ENCODE measurements at places on chromosomes 3 and 15.

- DNase-seq, result no peak
Measured at GRCh38 chr3:160078533-160078932, 89.9 kb downstream of the IL12A start.

DNA sequence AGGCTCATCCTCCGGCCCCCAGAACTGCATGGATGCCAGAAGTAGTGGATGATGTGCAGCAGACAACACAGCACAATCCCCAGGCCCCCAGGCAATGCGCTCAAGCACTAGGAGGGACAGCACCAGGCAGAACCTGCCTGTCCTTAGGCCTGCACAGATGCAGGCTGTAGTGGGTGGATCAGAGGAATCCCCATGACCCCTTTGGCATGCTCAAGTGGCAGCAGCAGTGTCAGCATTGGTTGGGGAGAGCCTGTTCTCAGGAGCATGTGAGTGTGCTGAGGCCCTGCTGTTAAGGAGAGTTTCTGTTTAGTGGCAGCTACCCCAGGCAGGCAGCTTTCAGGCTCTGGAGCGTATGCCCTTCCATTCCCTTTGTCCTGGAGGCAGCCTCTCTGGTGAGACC is 25.1 kb upstream of the CD200R1L start:
- DNase-seq, result no peak

DNA sequence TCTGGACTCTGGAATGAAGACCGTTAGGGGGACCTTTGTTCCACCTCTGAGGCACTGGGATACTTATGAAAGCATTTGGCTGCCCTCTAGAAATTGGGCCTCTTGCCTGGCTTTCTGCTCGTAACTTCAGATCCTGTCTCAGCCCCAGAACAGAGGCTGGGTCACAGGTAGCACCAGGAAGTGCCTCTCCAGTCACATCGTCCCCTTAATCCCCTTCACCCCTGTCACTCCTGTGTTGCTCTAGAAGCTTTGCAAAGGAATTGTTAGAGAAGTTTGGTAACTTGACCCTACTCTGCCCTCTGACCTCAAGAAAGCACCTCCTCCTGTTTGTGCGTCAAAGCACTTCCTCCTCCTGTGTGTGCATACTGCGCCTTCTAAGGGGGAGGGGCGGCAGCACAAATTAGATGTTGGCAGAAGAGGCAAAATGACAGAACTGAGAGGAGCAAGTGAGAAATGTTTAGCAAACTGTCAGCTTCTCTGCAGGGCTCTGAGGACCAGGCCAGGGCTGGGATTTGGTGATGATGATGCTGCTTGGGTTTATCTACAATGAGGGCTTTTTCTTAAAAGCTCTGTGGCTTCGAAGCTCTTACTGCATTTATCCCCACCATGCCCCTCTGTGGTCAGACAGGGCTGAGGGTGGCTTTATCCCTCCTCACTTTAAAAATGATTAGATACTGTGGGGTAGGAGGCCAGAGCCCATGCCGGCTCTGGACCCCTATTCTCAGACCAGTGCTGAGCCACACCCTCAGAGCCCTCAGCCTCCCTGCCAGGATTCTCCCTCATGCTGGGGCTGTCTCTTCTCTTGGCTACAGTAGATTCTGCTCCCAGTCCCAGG is 76.2 kb downstream of the LARS2 start:
- no peak for DNase-seq

DNA sequence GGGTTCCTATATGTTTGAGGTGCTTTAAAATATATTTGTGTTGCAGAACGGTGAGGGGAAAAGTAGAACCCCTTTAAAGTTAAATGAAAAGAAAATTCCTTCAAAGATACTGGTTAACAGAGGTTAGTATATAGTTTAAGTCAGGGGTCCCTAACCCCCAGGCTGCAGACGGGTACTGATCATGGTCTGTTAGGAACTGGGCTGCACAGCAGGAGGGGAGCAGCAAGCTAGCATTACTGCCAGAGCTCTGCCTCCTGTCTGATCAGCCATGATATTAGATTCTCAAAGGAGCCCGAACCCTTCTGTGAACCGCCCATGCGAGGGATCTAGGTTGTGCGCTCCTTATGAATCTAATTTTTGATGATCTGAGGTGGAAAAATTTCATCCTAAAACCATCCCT is 37.5 kb upstream of the RFX7 start:
- no peak for DNase-seq

DNA sequence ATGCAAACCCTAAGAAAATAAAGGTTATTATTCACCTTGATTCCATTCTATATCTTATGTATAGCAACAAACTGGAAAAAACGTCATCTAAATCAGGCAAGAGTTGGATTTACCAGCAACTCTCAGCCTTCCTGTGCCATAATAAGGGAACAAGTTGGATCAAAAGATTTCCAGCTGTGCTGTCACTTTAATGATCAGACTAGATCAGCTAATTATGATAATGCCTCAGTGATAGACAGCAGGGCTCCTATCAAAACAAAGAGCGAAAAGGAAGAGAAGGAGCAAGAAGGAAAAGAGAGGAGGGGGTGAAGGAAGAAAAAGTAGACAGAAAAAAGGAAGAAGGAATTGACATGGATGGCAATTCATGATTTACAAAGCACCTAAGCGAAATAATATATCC is 36.7 kb upstream of the BCL6 start:
- DNase-seq, result no peak

- DNase-seq, result no peak
Measured at GRCh38 chr3:147189016-147189415, 217.3 kb downstream of the ZIC4 start.

DNA sequence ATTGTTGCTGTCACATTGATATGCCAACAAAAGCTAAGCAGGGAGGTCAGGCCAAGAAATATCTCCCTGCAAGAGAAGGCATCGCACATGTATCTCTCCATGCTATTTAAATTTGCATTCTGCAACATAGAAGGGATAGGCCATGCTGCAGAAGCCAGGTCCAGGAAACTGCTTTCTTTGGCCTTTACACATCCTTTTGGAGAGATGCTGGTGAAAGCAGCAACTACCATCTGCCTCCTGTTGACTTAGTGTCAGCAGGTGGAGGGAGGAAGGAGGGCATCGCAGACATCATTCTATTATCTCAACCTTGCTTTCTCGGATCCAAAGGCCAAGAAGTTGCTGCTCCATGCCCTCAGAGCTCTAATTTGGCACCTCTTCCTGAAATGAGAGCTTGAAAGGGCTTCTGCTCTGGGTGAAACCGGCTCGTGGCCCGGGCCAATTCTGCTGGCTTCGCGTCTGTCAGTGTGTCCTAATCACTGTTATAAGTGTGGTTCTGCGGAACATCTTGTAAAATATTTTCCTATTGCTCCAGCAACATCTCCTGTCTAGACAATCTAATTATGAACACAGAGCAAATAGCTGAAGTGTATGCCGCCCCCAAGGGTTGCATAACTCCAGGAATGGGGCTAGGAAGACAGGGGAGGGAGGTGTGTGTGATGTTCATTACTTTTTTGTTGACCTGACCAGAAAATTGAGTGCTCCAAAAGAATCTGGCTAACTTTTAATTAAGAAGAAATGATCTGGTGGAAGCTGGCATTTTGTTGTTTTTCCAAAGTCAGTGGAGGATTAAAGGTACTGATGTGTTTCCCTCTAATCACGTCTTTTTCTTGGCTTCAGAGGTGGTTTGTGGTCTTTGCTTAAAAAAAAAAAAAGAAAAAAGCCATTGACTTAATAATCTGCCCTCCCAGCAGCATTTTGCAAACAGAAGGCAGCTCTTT is 89.1 kb downstream of the TPRG1 start:
- DNase-seq, result no peak

- DNase-seq, result no peak
Measured at GRCh38 chr3:143601723-143602484, 246.4 kb downstream of the SLC9A9 start.

GRCh38 chr3:49928481-49929017 is 1.1 kb downstream of the MON1A start:
- DNase-seq, result no peak

- peak; percentile 67 for DNase-seq
Measured at GRCh38 chr3:33787328-33788009, 11.0 kb upstream of the PDCD6IP start.

DNA sequence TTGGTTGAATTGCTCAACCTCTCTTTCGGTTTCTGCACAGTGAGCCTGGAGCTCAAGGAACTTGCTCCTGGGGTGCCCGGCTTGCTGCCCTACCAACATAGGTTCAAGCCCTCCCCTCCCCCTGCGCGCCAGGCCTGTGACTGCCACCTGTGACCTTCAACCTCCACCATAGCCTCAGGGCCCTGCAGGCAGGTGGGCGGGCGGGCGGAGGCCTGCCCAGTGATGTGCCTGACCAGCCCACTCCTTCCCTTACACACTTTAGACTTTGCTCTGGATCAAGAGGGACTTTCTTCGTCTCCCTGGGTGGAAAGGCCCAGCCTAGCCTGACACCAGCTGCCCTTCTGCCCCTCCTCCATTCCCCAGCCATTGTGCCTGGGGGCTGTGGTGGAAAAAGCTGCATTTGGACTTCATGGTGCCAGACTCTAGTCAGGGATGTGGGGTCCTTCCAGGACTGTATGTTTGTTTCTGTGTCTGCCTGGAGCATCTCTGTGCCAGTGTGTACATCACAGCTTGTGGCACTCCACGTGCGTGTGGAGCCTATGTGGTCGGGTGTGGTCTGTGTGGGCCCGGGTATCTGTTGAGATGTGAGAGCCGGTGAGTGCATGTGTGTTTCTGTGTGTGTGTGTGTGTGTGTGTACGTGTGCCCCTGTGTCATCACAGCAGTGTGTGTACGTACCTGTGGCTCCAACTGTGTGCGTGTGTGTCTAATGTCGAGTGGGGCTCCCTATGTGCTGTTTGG is 9.5 kb downstream of the PRKCD start:
- DNase-seq, result peak; percentile 43

- DNase-seq, result no peak
Measured at GRCh38 chr15:63881431-63881830, 47.7 kb upstream of the HERC1 start.

GRCh38 chr15:48282216-48282615 is 49.0 kb upstream of the DUT start:
- DNase-seq, result no peak

GRCh38 chr15:80059786-80060355 is 395 bp downstream of the ZFAND6 start:
- peak; percentile 81 for DNase-seq

GRCh38 chr3:42635111-42635510 is 18.4 kb upstream of the ZBTB47 start:
- DNase-seq, result no peak

DNA sequence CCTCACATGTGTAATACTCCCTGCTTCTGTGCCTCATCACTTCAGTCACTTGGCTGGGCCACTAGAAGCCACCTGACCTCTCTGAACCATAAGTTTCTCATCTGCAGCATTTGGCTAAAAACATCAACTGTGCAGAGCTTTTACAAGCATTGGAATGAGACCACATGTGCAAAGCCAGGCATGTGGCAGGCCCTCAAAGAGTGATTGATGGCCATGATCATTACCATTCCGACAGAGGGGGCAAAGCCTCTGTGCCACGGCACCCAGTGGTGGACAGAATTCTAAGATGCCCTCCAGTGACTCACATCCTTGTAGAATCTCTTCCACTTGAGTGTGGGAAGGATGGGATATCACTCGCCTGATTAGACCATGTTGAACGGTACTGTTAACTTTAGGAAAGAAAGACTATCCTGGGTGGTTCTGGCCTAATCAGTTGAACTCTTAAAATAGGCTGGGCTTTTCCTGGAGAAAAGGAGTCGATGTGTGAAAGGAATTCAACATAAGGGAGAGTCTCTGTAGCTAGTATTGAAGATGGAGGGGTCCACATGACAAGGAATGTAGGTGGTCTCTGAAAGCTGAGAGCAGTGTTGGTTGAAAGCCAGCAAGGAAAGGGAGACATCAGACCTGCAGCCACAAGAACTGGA is 13.5 kb downstream of the CDCP1 start:
- DNase-seq, result no peak

DNA sequence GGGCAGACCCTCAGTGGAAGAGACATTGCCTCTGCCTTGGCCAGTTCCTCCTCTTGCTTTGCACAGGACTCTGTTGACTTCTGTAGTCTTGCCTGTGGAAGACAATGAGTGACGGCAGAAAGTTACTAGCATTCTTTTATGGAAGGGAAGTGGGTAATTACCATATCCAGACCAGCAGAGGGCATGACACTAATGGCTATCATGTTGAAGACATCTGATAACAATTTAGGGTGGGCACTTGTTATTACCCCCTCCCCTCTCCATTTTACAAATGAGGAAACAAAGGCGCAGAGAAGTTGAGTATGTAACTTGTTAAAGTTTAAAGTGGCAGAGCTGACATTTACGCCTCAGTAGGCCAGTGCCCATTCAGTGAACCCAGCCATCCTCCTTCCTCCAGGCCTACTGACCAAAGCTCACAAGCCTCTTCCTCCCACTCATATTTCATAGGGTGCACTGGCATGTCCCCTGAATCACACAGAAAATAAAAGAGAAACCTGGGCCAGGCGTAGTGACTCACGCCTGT is 48.2 kb upstream of the FMN1 start:
- DNase-seq, result no peak

DNA sequence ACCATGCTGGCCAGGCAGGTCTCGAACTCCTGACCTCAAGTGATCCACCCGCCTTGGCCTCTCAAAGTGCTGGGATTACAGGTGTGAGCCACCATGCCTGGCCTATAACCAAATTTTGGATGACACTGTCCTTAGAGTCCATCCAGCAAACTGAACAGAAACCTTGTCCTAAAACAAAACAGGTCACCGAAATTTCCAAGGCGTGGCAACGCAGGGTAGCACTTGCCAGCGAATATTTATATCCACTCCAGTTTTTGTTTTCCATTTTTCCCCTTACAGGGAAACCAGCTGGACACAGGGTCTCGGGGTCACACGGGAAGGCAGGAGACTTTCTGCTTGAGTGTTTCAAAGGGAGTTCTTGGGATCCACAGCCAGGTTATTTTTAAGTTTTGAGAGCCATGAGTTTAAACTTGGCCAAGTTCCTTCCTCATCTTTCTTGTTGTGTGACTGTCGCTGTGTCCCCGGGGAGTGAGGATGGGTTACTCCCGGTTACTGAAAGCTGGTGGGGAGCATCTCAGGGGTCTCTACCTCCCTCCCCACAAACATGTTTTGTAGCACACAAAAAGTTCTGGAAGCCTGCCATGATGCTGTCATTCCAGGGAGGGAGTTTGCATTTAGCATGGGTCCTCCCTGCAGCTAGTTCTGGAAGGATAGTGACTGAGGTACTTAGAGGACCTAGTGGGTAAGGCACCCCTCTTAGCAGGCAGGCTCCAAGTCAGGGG is 12.6 kb downstream of the LIMD1 start:
- no peak for DNase-seq

DNA sequence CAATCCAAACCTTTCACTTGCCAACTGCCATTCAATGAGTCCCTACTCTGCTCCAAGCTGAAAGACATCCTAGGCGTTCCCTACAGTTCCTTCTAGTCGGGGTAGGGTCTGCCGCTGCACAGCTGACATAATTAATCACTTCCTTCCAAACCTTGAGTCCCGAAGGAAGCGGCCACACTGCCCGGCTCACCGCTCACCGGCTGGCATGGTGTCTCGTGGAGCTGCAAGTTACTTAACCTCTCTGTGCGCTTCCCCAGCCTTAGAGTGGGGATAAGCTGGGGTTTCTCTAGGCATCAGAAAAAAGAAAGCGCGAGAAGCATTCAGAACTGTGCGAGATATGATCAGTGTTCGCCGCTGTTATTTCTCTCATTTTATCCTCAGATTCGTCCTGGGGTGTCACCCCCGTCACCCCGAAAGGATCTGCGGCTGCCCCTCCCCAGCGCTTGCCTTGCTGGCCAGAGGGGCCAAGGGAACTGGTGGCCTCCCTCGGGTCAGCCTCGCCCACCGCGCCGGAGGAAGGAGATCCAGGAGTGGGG is 748 bp downstream of the MRPS25 start:
- peak; percentile 47 for DNase-seq

- peak; percentile 80 for DNase-seq
Measured at GRCh38 chr15:74955796-74956647, 550 bp downstream of the RPP25 start.

- DNase-seq, result no peak
Measured at GRCh38 chr3:197545571-197545970, 10.2 kb downstream of the BDH1 start.
